ENCODE measurements at places on chromosomes 3 and 15.

DNA sequence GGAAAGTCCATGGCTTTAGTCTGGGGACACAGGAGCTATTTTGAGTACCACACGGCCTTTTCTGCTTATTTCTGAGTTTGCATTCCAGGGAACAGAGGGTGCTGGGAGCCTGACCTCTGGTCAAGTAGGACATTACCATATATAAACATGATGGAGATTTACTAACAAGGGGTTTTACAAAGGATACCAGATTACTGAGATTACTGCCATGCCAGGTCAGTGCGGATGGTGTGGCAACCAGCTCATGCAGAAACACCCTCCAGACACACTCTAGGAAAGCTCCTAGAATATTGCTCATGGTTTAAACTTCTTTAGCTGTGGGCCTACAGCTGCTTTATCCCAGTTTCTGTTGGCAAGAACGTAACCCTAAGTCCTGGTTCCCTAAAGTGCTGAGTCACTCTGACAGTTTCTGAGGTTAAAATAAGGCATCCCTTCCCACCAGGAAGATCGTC lies 54.3 kb upstream of the AGTR1 start:
- DNase-seq, result no peak

DNA sequence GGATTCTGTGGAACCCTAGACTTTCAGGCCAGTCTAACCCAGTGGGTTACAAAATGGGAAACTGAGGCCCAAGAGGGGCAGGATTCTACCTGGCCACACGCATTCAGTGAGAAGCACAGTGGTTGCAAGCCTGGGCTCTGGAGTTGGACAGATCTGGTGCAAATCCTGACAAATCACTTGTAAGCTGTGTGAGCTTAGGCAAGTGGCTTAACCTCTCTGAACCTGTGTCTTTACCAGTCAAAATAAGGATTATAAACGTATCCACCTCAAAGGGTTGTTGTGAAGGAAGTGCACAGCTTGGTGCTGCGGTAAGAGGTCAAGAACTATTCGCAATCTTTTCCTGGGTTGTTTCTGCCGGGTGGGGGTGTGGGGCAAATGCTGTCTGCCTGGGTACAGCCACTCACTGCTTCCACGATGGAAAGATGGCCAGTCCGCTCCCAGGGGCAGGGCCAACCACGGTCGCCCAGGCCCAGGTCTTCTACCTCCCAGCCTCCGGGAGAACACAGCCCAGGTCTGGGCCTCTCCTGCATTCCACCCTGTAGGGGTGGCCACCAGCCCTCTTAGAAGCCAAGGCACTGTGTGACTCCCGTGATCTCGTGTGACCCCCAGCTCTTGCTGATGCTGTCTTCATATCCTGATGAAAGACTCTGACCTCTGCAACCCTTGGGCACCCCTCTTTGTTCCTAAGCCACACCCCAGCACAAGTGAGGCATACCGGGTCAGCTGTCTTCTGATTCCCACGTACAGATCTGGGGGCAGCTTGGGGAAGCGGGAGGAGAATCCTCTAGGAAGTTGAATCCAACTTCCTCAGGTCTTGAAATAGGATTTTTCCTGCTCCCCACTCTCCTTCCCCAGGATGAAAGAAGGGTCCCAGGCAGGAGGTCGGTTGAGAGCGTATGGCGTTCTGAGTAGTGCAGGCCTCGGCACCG lies 1.5 kb downstream of the CHRNA3 start:
- DNase-seq, result peak; percentile 62

- no peak for DNase-seq
Observed at GRCh38 chr3:130088061-130088460, 6.4 kb downstream of the ALG1L2 start.

DNA sequence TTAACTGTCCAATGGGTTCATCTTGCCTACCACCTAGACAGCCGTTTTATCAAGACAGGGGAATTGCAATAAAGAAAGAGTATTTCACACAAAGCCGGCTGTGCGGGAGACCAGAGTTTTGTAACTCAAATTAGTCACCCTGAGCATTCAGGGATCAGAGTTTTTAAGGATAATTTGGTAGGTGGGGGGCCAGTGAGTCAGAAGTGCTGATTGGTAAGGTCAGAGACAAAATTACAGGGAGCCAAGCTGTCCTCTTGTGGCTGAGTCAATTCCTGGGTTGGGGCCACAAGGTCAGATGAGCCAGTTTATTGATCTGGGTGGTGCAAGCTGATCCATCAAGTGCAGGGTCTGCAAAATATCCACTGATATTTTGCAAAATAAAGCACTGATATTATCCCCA lies 29.9 kb upstream of the GPD1L start:
- no peak for DNase-seq

DNA sequence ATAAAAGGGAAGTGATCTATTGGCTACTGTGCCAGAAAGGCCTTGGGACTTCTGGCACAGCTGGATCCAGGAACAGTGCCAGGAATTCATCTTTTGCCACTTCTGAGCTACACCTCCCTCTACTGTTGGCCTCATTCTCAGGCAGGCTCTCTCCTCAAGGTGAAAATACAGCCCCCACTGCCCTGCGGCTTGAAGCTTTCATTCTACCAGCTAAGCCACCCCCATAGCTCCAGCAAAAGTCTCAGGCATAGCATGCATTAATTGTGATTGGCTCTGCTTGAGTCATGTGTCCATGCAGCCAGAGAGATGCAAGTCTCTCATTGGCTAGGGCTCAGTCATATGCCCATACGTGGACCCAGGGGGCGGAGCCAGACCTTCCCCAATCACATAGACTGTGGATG lies 142.4 kb downstream of the TPRA1 start:
- DNase-seq, result peak; percentile 62

All from BE2C (cell line).